HS-5 (cell line): ENCODE measurements at places on chromosomes 11 and 22.

DNA sequence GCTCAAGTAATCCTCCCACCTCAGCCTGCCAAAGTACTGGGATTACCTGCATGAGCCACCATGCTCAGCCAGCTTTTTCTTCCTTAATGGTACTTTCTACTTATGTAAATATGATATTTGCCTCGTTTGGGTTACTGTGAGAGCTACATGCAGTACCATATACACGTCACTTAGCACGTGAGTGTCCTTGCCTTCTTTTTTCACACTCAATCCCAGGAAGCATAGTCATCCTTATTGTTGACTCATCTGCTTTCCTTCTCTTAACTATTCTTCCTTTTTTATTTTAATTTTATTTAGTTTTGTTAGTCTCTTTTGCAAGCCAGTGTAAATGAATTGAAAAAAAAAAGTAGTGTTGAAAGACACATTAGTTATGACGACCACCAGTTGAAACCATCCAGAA lies 205.9 kb downstream of the HIPK3 start:
- no peak for DNase-seq

DNA sequence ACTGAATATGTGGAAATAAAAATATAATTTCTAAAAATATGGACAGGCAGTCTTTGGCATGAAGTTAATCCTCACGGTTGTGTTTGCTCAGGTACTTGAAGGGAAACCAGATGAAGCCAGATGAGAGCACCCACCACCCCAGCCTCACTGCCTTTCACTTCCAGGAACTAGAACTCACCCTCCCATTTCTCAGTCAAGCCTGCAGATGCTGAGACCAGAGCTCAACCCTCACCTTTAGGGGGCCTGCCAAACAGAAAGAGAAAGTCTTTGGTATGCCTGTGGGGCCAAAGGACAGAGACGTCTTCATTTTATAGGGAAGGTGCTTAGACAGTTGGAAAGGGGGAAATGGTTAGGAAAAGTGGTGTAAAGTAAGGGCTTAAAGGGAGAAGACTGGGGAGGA lies 252.8 kb upstream of the PLET1 start:
- no peak for DNase-seq

GRCh38 chr22:28030473-28030872 lies 111.4 kb upstream of the PITPNB start:
- DNase-seq = no peak

- DNase-seq = no peak
Measured at GRCh38 chr11:79403839-79404238, 37.0 kb downstream of the TENM4 start.

- DNase-seq = no peak
Measured at GRCh38 chr11:278001-278951, at the start of gene NLRP6. NLRP6 (plus strand) TSS chr11:278407; CDS start chr11:278570, 163 bp downstream.

GRCh38 chr11:42043312-42043711 lies 583.9 kb upstream of the LRRC4C start:
- DNase-seq = no peak

DNA sequence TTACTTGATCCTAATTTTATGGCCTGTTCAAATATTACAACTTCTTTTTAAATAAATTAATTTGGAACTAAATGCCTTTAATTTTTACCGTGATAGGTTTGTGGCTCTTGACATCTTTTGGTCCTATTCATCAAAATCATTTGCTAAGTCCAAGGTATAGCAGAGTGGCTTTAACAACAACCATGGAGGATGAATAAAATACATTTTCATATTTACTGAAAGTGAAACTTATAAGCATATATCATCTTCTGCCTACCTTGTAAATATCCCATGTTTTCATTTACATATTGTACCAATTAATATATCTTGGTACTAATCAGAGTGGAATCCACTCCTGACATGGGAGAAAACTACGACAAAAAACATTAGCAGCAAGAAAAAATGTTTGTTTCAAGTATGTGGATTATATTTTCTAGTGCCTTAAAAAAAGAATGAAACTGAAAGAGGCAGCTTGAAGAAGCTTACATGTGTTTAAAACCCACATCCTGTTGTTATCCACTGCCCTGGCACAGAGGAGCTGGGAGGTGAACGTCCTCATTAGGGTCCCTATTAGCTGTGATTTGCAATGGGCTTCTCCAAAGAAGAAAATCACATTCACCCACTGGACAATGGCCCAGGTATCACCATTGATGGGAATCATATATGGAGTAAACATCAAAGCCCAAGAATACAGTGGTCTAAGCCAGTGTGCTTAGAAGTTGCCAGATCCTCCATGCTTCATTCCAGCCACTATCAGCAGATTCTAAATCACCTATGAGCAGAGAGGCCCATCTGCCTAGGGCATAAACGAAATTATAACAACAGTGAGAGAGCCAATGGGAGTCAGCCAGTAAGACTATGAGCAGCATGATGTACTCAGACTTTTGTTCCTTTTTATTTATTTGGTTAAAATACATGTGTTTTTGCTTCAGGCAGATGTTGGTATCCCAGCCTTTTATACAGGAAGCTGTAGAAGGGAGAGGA lies 84.7 kb downstream of the MAML2 start:
- DNase-seq = no peak
